ENCODE measurements at places on chromosomes 4 and X.

GRCh38 chr4:176241703-176242102, 27.3 kb downstream of the ASB5 start:
- DNase-seq = no peak

DNA sequence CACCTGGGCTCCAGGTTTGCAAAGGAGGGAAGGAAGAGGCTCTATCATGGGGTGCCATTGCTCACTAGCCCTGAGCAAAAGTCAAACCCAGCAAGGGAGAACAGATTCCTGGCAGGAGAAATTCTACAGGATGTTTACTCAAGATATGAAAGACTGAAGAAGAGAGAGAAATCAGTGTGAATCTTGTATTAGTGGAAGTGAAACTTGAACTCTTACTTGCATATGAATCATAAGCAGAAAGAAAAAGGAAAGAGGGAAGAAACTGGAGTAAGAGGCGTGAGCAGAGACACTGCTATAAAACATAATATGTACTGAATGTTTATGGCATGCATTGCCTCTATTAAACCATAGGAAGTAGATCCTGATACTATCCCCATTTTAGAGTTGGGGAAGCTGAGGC, 60.9 kb downstream of the C4orf46 start:
- no peak for DNase-seq

DNA sequence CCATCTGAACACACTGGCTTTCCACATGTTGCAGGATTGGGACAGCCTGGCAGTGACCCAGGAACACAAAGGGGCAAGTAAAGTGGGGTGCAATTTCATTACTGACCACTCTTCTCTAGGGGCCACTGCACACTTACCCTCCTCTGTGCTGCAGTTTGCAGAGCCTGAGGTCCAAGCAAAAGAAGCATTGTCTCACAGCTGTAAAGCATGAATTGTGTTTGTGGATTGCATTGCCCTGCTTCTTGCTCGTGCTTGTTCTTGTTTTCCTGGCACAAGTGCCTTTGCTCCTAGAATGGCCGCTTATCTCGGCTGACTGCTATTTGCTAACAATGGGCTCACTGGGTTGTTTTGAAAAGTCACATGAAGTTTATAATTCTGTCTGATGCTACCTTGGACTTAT, 209.1 kb upstream of the JADE1 start:
- no peak for DNase-seq

DNA sequence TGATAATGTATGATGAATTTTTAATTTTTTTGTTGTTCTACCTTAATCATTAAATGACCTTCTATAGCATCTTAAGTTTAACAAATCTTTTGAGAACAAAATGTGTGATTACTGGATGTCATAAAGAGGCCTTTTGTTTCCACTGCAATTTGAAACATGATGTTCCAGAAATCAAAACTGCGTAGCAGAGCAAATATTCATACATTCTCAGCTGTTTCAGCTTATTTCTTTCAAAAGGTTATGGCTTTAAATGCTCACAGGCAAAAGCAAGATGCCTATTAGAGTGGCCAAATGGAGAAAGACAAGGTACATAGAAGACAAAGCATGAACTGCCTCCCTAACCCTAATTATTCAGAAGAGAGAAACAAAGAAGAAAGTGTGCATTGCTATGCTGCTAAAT, 233.0 kb upstream of the SLC7A11 start:
- DNase-seq = no peak

GRCh38 chr4:85724791-85725563, 250.0 kb downstream of the ARHGAP24 start:
- DNase-seq = no peak

DNA sequence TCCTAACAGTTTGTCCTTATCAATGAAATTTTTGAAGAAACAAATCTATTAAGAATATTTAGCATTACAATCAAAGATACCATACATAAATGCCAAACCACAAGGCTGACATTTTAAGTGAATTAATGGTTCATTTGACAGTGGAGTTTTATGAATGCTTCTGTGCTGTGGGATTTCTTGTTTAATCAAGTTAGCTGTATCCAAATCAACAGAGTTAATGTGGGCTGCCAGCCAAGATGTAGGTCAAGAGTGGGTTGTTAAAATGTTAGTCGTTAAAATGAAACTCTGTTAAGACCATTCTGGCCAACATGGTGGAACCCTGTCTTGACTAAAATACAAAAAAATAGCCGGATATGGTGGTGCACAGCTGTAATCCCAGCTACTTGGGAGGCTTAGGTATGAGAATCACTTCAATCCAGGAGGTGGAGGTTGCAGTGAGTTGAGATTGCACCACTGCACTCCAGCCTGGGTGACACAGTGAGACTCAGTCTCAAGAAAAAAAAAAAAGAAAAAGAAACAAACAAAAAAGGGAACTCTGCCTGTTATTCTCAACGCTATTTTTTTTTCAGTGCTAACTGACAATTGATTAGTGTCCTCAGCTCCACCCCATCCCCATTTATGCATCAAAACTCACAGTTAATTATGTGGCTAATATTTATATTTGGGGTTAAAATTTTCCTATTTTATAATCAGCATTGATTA, 20.2 kb downstream of the GPAT3 start:
- DNase-seq = no peak

DNA sequence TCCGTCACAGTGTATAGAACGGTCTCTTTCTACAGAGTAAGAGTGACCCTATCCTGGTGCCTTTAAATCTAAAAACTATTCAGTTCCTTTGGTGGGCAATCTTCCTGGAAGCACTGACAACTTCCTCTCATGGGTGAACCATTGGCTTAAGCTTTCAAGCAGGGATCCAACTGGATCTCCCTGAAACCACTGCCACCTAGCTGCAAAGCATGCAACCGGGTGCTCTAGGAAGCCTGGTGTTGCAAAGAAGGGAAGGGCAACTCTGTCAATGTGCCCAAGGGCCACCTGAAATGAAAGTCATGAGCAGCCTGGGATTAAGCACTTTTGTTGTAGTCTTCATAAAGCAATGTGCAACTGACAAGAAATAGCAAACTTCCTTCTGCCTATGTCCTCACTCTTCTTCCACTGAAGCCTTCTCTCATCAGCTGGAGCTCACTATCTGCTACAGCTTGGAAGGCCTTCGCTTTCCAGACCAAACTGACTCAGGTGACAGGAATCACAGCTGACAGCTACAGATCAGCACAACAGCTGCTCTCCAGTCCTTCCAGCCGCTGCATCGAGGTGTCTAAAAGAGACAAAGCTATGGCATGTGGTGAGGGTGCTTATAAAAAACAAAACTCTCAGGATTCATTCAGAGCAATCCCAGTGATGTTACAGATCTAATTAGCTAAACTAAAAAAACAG, 46.1 kb downstream of the SETD7 start:
- no peak for DNase-seq

DNA sequence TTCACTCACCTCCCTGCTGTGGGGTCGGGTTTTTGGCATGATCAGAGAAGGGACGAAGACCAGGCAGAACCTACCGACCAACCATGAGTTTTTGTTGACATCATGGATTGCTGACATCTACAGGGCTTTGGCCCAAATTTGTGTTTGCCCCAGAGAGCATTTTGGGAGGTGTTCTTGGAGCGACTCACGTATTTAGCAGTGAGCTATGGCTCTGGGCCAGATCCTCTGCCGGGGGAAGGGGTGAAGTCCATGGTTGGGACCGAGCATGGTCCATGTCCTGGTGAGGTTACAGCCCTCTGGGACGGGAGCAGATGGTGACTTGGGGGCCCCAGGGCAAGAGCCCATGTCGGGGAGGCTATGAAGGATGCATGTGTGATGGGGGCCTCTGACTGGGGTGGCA, 17.4 kb downstream of the SORCS2 start:
- no peak for DNase-seq

GRCh38 chr4:57672846-57673433, 562.8 kb upstream of the IGFBP7 start:
- DNase-seq = no peak

- no peak for DNase-seq
Measured at GRCh38 chrX:63754136-63754859, 30.7 kb downstream of the ARHGEF9 start.

DNA sequence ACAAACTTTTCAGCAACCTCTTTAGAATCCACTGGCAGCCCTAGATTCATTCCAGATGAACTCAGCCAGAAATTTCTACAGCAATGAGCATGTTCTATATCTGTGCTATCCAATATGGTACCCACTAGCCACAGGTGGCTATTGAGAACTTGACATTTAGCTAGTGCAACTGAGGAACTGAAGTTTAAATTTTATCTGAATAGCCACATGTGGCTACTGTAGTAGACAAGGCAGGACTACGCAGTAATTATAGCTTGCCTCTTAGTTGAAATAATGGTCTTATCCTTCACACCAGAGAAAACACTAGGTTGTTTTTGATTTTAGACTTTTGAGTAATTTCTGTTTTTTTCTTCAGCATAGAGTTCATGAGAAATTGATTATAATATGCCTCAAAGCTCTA, 2.6 kb upstream of the TCEANC start:
- DNase-seq = no peak

DNA sequence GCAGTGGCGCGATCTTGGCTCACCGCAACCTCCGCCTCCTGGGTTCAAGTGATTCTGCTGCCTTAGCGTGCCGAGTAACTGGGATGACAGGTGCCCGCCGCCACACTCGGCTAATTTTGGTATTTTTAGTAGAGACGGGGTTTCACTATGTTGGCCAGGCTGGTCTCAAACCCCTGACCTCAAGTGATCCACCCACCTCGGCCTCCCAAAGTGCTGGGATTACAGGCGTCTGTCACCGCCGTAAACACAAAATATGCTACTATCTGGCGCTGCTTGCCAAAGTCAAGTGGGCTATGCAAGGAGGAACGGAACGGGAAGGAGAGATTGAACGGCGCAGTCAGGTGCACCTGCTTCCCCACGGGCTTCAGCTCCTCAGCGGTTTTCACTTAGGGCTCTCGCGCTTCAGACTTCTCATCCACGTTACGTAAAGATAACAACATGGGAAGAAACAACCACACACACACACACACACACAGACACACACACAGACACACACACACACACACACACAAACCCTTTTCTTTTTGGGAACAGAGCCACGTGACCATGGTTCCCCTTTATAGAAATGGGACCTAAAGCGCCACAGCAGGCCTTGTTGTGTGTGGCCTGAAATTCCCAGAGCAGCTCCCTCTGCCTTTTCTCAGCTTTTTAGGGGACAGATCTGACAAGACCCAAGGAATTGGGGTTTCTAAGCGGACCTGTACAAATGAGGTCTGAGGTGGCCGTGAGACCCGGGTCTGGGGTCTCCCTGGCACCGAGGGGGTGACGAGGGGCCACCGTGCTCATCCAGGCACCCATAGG, 1.5 kb downstream of the P2RY8 start:
- no peak for DNase-seq

- DNase-seq = no peak
Measured at GRCh38 chr4:76962406-76963130, 13.0 kb downstream of the SEPTIN11 start.

- no peak for DNase-seq
Measured at GRCh38 chr4:78640714-78641113, 89.1 kb downstream of the ANXA3 start.

- no peak for DNase-seq
Measured at GRCh38 chr4:114052227-114052626, 72.8 kb upstream of the ARSJ start.

DNA sequence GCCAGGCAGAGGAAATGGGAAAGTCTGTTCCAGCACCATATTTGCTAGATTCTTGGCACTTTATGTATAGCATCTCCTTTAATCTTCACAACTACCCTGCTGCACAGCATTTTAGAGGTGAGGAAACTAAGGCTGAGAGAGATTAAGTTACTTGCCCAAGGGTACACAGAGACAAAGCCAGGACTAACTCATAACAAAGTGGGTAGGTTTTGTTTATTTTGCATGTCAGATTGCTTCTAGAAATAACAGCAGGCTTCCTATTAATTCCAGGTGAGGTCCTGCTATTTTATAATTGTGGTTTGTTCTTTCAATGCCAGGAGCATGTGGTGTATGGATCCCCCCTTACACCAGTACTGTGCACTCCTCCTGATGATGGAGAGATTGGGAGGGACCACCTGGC, 15.0 kb downstream of the TCEANC start:
- no peak for DNase-seq

DNA sequence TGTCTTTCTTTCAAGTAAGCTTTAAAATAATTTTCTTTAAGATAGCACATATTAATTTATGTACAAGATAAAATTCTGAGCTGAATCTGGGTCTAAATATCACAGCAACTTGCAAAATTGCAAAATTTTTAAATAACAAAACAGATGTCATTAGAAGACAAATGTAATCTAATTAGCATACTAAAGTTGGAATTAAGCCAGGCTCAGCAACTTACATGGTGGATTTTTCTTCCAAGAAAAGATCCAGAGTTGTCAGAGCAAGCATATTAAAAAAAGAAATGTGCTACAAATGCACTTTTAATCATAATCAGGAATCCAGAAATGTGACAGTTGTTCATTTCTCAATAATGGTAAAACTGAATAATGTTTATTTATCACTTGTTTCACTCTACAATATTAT, 906.9 kb upstream of the INTU start:
- no peak for DNase-seq

DNA sequence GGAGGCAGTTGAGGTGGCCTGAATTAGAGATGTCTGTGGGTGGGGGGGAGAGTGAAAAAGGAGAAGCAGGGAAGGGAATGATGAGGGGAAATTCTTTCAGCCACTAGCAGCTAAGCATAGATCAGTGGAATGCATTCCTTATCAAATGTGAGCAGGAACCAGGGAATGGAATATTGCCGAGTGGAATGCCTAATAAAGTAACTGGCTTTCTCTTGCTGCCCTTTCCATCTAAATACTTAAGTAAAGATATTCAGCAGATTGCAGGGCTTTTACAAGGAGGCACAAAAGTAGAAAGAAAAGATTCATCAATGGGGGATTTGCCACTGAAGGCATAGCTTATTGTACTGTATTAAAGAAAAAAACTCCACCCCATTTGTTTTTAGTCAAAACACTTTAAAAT, 263.0 kb upstream of the RPS6KA3 start:
- DNase-seq = no peak

DNA sequence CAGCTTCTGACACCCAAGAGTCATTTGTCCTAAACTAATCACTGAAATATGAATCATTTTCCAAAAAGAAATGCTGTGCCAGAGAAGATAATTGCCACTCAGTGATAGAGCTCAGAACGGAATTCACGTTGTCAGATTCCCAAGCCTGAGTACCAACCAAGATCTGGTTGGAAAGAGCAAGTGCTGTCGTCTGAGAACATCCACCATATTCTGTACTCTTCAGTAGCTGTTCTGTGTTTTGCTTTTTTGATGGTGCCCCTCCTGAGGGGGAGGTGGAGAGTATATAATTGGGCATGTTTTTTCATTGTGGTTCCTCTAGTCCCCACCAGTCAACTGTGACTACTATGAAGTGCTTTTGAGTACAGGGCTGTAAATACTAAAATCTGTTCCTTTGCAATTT, 13.2 kb downstream of the RUFY3 start:
- DNase-seq = no peak

DNA sequence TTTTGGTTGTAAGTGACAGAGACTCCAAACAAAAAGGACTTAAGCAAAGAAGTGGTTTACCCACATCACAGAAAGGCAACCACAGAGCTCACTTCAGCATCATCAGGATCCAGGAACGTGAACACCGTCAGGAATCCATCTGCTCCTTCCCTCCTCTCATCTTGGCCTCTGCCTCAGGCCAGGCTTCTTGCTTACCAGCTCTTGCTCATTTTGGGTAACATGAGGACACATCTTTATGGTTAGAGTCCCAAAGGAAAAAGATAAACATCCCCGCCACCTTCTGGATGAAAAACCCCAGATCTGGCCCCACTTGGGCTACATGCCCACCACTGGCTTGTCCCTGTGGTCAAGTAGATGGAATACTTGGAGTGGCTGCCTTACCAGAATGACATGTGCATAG, 176.8 kb upstream of the RPL34 start:
- DNase-seq = no peak

GRCh38 chrX:106898462-106898861, 4.7 kb downstream of the RIPPLY1 start:
- no peak for DNase-seq

GRCh38 chr4:79050541-79050880, 111.3 kb upstream of the PAQR3 start:
- DNase-seq = no peak

All from stimulated activated CD8-positive, alpha-beta memory T cell treated with anti-CD3 and anti-CD28 coated beads, Interleukin-4, amount 100 ng/mL, for 1 hour (primary cell).